ENCODE measurements at places on chromosomes 3 and 15. TPM values are rescaled to one million over a fixed set of nuclear protein-coding genes. Genes with fewer than 3 reads are reported as not detected.

Gene RTP1
- total RNA-seq: not detected

Gene CHRD
- 16.7 TPM for total RNA-seq

Gene HGD
- 2.2 TPM for total RNA-seq

Gene PIERCE2
- total RNA-seq: 5.9 TPM

DNA sequence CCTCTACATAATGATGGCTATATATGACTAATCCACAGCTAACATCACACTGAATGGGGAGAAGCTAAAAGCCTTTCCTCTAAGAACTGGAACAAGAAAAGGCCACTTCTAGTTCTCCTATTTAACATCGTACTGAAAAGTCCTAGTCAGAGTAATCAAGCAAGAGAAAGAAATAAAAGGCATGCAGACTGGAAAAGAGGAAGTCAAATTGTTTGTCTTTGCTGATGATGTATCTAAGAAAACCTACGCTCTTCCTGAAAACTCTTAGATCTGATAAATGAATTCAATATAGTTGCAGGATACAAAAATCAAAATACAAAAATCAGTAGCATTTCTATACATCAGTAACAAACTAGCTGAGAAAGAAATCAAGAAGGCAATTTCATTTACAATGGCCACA is 116.9 kb downstream of the TP63 start:
- no peaks in the 10 kb centered on the region for H3K27me3 ChIP-seq
- H3K27ac ChIP-seq: no peak overlapping the region
- H3K36me3 ChIP-seq: no peaks in the 10 kb centered on the region
- no peaks in the 10 kb centered on the region for H3K4me1 ChIP-seq
- no peak for DNase-seq

- no peak overlapping the region for H3K27ac ChIP-seq
- H3K36me3 ChIP-seq: no peaks in the 10 kb centered on the region
- no peak for DNase-seq
- no peak overlapping the region for H3K4me3 ChIP-seq
These were observed 555.4 kb upstream of the SGO1 start for GRCh38 chr3:20741381-20741780.

DNA sequence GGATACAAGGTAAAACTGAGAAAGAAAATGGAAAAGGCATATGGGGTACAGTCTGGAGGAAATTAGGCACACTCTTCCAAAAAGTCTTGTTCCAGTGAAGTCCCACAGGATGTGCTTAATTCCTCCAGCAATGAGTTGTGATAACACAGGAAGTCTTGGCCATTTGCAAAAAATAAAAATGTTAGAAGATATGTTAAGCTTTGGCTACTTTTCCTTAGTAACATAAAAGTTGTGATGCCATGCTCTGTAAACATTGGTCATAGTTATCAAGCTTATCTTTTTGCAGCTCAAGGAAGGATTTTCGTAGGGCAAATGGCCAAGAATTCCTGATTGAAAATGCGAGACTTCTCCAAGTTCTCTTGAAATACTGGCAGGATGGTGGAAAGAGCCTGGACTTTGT is 26.4 kb downstream of the LNP1 start:
- no peaks in the 10 kb centered on the region for H3K36me3 ChIP-seq
- H3K4me3 ChIP-seq: no peak overlapping the region
- H3K27ac ChIP-seq: no peak overlapping the region
- no peaks in the 10 kb centered on the region for H3K27me3 ChIP-seq
- peak; percentile 42 for DNase-seq

DNA sequence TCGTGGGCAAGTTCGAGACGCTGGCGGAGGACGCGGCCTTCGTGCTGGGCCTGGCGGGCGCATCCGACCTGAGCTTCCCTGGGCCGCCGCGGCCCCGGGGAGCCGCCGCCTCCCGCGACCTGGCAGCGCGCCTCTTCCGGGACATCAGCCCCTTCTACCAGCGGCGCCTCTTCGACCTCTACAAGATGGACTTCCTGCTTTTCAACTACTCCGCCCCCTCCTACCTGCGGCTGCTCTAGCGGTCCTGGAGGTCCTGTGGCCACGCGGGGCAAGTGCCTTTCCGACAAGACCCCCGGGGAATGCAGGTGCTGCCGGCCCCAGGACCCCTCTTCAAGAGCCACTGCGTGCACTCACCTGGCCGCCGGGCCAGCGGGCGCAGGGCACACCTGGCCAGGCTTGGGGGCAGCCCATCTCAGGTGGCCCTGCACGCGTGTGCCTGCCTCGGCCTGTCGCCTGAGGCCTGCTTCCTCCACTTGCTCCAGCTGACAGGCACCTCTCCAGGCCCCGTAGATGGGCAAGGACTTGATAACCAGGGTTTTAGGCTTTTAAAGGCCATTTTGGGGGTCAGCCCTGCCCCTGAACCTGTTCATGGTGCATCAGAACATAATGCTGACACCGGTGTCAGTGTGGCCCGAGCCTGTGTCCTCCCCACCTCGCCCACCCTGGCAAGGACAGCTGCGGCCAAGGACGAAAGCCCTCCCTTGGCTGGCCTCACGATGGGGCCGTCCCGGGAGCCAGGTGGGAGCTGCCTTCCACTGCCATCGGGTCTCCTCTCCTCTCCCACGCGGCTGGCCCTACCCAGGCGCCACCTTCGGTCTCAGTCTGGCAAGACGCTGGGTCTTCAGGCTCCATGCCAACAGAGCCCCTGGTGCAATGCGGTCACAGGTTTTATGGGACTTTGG is 16.1 kb downstream of the C3orf22 start:
- DNase-seq: peak; percentile 8
- H3K36me3 ChIP-seq: no peaks in the 10 kb centered on the region
- peaks cover 30% of the 10 kb centered on the region for H3K27me3 ChIP-seq
- H3K4me1 ChIP-seq: no peaks in the 10 kb centered on the region

- DNase-seq: no peak
- no peaks in the 10 kb centered on the region for H3K36me3 ChIP-seq
- H3K27ac ChIP-seq: no peak overlapping the region
These were observed 74.9 kb downstream of the IGF1R start for GRCh38 chr15:98723195-98723594.

- H3K27me3 ChIP-seq: no peaks in the 10 kb centered on the region
- H3K27ac ChIP-seq: no peak overlapping the region
- H3K4me1 ChIP-seq: peaks cover 4% of the 10 kb centered on the region
These were observed 1146.8 kb downstream of the TUSC7 start for GRCh38 chr3:117856354-117856753.

DNA sequence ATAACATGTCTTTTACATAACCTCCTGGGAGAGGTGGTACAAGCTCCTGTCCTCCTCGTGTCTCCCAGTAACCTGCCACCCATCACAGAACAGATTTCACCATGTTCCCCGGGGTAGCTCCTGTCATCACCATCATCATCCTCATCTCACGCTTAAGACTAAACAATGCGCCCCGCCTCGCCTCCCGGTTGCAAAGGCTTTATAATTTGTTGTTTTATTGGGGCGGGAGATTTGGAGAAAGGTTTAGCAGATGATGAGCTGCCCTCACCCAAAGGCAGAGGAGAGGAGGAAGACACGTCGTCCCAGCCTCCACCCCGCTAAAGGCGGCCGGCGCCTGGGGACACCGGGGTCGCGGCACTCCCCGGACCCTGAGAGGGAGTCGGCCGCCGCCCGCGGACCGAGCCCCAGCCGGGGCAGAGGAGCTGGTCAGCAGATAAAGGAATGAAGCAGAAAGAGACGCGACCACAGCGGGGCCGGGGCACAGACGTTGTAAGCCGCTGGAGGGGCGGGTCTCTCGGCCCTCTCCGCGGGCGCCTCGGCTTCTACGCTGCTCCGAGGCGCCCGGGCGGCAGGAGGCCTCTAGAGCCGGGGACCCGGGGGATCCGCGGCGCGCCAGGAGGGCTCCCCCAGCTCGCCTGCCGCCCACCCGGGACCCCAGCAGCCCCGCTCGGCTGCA is 589 bp downstream of the HERC1 start:
- H3K4me3 ChIP-seq: peak overlapping the region; percentile 76
- H3K4me1 ChIP-seq: peaks cover 9% of the 10 kb centered on the region
- peak; percentile 62 for DNase-seq
- no peaks in the 10 kb centered on the region for H3K27me3 ChIP-seq
- H3K27ac ChIP-seq: peak overlapping the region; percentile 95

DNA sequence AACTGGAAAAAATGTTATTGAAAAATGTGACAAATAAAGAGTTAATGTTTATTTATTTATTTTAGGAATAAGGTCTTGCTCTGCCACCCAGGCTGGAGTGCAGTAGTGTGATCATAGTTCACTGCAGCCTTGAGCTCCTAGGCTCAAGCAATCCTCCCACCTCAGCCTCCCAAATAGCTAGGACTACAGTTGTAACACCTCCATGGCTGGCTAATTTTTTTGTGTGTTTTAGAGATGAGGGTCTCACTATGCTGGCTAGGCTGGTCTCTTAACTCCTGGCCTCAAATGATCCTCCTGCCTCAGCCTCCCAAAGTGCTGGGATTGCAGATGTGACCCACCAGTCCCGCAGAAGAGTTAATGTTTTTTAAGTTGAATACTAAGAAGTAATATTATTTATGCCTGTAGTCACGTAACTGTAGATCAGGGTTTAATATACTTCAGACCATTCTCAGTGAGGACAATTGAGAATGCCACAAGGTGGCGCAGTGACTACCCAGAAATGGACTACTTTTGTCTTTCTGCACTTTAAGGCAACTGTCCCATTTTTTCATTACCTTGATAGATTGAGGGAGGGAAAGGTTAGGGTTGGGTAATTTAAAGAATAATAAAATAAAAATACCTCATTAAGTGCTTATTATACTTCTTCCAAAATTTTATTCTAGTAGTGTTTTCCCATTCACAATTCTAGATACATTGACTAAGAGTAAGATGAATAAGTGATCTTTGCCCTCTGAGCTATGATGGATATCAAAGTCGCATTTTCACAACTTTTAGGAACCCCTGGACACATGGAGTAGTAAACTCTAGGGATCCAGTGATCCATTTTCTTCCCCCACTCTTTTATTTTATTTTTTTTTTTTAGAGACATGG is 6.0 kb downstream of the MUC13 start:
- no peaks in the 10 kb centered on the region for H3K4me1 ChIP-seq
- DNase-seq: peak; percentile 74
- no peaks in the 10 kb centered on the region for H3K27me3 ChIP-seq
- no peak overlapping the region for H3K4me3 ChIP-seq
- no peaks in the 10 kb centered on the region for H3K36me3 ChIP-seq
- no peak overlapping the region for H3K27ac ChIP-seq

DNA sequence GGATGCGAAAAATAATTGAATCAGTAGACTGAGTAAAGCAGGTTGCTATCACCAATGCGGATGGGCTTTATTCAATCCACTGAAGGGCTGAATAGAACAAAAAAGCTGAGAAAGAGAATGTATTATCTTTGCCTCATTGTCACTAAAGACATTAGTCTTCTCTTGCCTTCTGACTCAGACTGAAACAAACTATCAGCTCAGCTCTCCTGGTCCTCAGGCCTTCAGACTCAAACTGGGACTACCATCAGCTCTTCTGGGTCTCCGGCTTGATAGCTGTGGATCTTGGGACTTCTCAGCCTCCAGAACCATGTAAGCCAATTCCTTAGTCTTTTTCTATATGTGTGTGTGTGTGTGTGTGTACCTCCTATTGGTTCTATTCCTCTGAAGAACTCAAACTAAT is 12.6 kb downstream of the IFT57 start:
- peaks cover 23% of the 10 kb centered on the region for H3K36me3 ChIP-seq
- no peak overlapping the region for H3K4me3 ChIP-seq
- no peak for DNase-seq

DNA sequence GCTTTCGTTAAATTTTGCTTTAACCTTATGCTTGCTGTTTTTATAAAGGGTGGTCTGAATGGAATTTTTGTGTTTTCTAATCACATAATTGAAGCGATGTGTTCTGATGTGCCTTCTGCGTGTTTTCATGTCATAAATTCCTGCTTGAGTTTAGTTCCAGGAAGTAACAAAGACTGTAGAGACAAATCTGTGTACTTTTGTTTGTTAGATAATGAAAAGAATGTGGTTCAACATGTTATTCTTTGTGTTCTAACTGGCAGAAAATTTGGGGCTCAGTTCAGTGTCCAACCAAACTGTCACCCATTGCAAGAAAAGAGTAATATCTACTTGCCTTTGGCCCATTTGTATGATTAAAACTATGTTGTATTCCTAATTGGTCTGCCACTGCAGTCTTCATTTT is 324.0 kb downstream of the DIPK2A start:
- H3K4me3 ChIP-seq: no peak overlapping the region
- no peaks in the 10 kb centered on the region for H3K4me1 ChIP-seq
- no peak for DNase-seq
- no peak overlapping the region for H3K27ac ChIP-seq
- H3K27me3 ChIP-seq: no peaks in the 10 kb centered on the region
- no peaks in the 10 kb centered on the region for H3K36me3 ChIP-seq

- H3K27me3 ChIP-seq: no peaks in the 10 kb centered on the region
- H3K36me3 ChIP-seq: no peaks in the 10 kb centered on the region
- H3K4me3 ChIP-seq: no peak overlapping the region
- no peaks in the 10 kb centered on the region for H3K4me1 ChIP-seq
- peak; percentile 88 for DNase-seq
These were observed 8.0 kb upstream of the CCDC13 start for GRCh38 chr3:42780892-42781700.

DNA sequence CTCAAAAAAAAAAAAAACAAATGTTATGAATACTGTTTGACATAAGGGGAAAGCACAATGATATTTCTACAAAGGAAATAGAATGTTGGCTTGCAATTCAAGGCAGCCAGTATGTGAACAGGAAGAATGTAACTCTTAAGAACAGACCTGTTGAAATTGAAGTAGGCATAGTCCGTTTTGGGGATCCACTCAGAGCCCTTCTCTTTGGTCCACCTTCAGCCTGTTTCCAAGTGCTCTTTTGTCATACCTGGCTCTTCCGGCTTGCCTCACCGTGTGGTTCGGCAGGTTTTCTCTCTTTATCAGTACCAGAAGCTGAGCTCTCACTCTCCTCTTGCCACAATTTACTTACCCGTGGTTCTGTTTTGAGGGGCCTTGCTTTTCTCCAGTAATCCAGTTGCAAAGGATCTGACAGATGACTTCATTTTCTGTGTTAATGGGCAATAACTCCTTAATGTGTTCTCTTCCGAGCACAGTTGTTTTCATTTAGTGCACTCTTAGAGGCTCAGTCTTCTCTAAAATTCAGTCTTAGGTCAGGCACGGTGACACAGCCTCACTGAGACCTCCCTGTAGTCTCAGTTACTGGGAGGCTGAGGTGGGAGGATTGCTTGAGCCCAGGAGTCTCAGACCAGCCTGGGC is 6.7 kb downstream of the ABHD17C start:
- H3K27ac ChIP-seq: peak overlapping the region; percentile 92
- H3K4me3 ChIP-seq: no peak overlapping the region
- peaks cover 8% of the 10 kb centered on the region for H3K4me1 ChIP-seq

- no peak for DNase-seq
- H3K27ac ChIP-seq: no peak overlapping the region
- no peaks in the 10 kb centered on the region for H3K4me1 ChIP-seq
- no peaks in the 10 kb centered on the region for H3K36me3 ChIP-seq
- no peaks in the 10 kb centered on the region for H3K27me3 ChIP-seq
These were observed 1099.3 kb downstream of the ROBO2 start for GRCh38 chr3:78139166-78139565.

Data from lung (tissue), 17 donors.